ENCODE measurements at places on chromosomes 7 and 10.

GRCh38 chr10:107056182-107056581 lies 108.3 kb downstream of the SORCS1 start:
- no peak for DNase-seq

DNA sequence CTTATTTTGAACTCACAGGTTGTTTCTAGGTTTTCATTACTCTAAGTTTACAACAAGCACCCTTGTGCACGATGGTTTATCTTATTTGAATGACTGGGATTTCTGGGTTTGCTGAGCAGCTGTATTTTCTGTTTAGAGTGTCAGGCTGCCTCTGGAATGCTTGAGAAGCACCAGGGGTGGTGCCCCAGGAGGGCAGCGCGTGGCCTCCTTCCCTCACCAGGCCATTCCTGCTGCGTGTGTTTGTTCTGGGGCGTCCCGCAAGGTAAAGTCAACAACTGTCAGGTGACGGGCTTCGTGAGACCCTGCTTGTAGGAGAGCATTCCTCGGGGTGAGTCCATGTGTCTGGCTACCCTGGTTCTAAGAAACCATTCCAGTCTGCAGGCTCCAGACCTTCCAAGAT lies 54.9 kb downstream of the FAM171A1 start:
- no peak for DNase-seq

GRCh38 chr10:127905001-127905847 lies 1.7 kb upstream of the PTPRE start:
- DNase-seq: no peak

GRCh38 chr10:58631715-58632114 lies 119.0 kb downstream of the BICC1 start:
- no peak for DNase-seq

- no peak for DNase-seq
These were observed 8.1 kb downstream of the GLCCI1 start for GRCh38 chr7:7976677-7977076.

GRCh38 chr10:76015245-76015644 lies 583.8 kb downstream of the LRMDA start:
- no peak for DNase-seq

DNA sequence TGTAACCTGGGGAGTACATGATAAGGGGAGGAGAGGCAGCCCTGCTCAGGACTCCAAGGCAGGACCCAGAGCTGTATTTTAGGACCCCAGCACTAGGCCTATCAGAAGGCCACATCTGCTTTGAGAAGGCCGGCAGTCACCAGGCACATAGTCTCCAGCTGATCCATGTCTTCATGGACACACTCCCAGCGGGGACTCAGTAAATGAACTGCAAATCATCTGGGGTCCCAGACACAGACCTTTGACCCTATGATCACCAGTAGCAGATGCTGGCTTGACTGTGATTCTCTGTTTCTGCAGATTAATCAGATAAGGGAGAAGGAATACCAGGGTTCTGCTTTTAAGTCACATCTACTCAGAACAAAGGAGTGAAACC lies 341.4 kb upstream of the PODXL start:
- no peak for DNase-seq

GRCh38 chr10:117237401-117237991 lies 3.4 kb upstream of the SLC18A2 start:
- no peak for DNase-seq

GRCh38 chr10:84876116-84876999 lies 548.0 kb downstream of the CCSER2 start:
- DNase-seq: no peak

GRCh38 chr10:60937784-60938654 lies 6.0 kb downstream of the RHOBTB1 start:
- no peak for DNase-seq

DNA sequence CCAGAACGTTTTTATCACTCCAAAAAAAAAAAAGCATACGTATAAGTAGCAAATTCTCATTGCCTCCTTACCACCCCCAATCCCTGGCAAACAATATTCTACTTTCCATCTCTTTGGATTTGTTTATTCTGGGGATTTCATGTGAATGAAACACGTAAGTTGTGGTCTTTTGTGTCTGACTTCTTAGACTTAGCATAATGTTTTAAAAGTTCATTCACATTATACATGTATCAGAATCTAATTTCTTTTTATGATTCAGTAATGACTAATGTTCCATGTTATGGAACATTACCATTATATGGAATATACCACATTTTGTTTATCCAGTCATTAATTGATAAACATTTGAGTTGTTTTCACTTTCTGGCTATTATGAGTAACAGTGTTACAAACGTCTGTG lies 12.5 kb upstream of the KLHL7 start:
- no peak for DNase-seq

DNA sequence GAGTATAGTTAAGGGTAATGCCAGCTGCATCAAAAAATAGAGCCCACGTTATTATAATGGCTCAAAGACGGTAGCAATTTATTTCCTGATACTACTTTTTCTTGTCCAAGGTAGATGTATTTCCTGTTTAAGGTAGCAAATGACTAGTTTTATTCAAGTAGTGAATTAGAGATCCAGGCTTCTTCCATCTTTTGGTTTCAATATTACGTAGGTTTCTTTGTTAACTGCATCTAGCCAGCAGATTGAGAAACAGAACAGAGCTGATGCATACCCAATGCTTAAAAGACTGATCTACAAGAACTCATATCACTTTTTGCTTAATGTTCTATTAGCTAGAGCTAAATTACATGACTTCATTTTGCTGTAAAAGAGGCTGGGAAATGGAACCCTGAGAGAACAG lies 992.1 kb downstream of the NRG3 start:
- no peak for DNase-seq

DNA sequence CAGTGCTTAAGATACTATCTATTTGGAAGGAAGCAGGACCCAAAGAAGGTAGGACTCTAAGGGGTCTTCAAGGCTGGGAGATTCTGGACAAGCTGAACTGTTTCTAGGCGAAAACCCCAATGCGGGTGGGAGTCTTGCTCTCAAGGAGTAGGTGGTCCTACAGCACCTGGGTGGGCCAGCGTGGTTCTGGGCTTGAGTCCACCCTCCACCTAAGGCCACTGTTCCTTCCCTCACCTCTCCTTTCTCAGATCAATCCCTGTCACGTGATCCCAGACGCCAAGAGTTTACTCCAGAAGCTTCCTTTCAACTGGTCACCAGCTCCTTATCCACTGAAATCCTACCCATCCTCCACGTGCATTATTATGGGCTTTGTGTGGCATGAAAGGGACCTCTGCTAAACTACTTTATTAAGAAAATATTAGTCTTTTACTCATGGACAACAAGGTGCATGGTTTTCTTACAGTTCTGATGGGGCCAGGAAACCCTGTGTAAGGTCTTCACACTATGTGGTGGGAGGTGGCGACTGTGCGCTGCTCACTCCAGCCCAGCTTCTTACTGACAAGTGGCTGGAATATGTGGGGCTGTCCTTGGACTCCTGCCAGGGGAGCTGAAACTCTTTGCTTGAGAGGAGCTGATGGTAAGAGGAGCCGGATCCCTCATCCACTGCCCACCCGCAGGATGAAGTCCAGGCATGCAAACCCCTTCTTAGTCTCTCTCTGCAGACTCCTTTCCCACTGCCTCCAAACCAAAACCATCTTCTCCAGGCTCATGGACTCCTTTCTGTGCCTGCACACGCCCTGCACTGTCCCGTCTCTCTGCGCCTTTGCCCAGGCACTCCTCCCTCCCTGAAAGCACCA lies 1.6 kb downstream of the ZNF746 start:
- no peak for DNase-seq

DNA sequence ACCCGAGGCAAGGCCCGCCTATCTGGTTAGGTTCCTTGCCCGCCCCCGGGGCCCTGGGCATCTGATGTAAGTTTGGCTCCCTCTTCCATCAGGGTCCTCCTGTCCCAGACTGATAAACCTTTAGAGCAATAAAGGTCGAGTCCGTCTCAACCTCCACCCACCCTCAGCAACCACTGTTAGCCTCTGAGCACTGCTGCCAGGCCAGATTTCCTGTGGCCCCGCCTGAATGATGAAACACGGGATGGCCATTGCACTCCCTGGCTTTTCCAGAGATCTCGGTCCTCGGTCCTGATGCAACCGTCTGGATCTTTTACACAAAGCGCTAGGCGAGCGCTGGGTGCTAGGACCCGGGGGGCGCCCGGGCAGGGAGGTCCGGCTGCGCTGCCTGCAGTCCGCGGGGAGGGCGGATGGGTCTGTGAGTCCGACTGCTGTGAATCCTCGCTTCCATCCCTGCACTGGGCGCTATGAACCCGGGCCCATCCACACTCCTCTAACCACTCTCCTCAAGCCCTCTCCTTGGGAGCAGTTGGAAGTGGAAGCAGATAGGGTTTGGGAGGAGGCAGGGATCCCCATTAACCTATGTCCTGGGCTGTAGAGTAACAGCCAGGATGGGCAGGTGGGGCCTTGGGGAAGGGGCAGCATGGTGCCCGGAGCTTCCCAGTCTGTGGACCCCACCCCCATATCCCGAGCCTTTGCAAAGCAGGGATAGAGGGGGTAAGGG lies 875 bp upstream of the DDIT4 start:
- DNase-seq: no peak

DNA sequence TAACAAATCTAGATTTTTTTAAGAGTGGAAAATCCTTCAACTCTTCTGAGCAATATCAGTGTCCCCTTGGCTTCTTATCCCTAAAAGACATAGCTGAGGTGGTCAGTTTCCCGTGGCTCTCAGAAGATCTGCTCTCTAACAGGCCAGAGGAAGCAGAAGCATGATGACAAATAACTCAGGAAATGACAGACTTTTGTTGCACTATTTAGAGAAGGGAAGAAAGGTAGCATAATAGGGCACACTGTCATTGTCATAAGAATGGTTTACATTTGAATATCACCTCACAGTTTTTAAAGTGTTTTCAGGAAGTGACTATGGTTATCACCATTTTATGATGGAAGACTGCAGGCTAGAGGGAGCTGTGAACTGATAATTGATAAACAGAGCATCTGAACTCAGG lies 33.6 kb upstream of the RAPGEF5 start:
- no peak for DNase-seq

DNA sequence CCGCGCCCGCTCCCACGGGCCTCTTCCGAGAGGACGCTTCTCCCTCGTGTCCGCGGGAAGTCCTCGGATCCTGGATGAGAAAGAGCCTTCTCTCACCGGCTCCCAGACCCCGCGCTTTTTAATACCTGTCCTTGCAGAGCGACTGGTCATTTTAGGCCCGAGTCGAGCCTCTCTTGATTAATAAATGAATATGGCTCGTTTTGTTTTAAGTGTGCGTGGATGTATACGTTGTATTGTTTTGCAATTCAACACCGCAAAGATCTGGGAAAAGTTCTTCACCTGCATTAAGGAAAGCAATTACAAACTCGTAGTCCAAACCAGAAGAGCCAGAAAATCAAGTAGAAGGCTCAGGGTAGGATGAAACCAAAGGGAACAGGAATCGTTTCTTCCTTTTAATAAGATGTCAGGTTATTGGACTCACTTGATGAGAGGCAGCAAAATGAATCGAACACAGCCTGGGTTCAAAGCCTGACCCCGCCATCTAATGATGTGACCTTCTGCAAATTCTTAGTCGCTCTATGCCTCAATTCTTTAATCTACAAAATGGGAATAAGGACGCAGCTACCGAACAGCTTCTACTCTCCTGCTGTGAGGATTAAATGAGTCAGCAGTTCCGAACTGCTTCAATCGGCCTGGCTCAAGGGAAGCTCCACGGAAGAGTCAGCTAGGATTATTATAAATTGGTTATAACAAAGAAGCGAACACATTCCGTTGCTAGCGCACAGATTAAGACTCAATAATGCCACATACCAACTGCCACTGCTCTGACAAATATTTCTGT lies 277.8 kb upstream of the NEBL start:
- DNase-seq: no peak

DNA sequence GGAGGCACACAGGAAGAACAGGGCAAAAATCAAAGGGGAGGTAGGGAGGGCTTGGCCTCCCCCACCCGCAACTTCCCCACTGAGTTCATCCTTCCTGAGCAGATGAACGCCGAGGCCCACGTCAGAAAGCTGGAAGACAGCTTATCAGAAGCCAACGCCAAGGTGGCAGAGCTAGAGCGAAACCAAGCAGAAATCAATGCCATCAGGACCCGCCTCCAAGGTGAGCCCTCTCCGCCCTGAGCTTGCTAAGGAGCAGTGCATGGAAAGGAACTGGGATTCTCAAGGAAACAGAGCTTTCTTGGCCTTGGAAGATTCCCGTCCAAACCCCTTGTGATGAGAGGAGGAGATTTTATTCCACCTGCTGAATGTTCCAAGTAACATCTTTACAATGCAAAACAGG lies 16.5 kb downstream of the MYH16 start:
- no peak for DNase-seq

- no peak for DNase-seq
These were observed 50.2 kb upstream of the PCLO start for GRCh38 chr7:83212883-83213282.

GRCh38 chr7:29920491-29920890 lies 69.1 kb downstream of the SCRN1 start:
- no peak for DNase-seq

GRCh38 chr7:155961241-155962190 lies 149.3 kb upstream of the SHH start:
- no peak for DNase-seq

DNA sequence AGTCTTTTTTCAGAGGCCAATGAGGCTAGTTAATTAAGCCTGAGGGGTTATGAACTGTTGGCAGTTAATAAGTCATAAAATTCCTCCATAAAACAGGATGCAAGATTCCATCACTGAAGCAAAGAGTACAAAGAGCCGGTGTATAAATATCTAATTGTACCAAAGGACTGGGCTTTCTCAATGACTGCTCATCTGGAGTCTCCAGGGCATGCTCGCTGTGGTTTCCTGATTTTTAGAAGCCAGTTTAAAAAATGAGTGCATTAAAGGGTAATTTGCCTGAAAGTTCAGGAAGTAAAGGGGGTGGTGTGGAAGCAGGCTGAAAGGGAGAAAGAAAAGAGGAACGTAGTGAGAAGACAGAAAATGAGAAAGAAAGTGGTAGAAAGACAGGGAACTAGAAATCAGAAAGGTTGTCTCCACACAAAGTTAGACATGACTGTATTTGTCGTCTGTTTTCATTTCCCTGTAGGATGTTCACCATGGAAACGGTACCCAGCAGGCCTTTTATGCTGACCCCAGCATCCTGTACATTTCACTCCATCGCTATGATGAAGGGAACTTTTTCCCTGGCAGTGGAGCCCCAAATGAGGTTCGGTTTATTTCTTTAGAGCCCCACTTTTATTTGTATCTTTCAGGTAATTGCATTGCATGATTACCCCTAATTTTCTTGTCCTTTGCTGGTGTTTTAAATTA lies 282.3 kb downstream of the TWIST1 start:
- DNase-seq: no peak

- no peak for DNase-seq
These were observed 187.4 kb upstream of the GRB10 start for GRCh38 chr7:50970092-50970491.

All from activated T-helper 1 cell treated with anti-CD3 and anti-CD28 coated beads, Interleukin-2, amount 50 U/mL, for 16 hours (primary cell).